ENCODE measurements at places on chromosomes 16 and 17.

- no peak for DNase-seq
Measured at GRCh38 chr17:67245694-67246402, 852 bp upstream of the HELZ start.

DNA sequence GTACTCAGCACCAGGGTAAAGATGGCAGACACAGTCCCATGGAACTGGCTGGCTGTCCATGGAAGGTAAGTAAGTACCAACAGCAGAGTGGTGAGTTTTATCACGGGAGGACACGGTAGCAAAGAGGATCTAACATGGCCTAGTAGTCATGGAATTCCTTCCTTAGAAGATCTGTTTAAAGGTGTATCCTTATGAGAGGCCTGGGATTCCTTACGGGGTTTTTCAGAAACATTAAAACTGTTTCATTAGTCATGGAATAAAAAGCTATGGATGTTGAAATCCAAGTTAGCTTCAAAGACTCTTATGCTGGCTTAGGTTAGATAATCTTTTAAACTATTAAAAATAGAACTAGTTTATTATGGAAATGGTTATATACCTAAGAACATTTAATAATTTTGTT lies 7.4 kb downstream of the FTO start:
- DNase-seq: no peak

GRCh38 chr17:64551461-64551860 lies 44.7 kb downstream of the CEP95 start:
- no peak for DNase-seq

GRCh38 chr17:74282587-74283370 lies 8.7 kb downstream of the DNAI2 start:
- DNase-seq: no peak

DNA sequence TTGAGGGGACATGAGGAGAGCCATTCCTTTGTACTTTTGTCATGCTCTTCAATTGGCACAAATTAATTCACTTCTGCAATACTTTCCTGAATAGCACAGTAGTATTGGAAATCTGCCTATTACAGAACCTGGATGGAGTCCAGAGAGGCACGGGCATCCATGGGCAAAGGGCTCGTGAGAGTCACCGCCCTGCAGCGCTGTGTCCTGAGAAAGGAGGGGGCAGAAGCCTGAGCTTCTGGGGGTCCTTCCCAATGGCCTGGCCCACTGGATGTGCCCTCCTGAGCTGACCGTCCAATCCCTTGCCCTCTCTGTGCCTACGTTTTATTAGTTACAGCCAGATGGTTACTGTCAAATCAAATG lies 3.5 kb downstream of the G6PC1 start:
- DNase-seq: no peak

DNA sequence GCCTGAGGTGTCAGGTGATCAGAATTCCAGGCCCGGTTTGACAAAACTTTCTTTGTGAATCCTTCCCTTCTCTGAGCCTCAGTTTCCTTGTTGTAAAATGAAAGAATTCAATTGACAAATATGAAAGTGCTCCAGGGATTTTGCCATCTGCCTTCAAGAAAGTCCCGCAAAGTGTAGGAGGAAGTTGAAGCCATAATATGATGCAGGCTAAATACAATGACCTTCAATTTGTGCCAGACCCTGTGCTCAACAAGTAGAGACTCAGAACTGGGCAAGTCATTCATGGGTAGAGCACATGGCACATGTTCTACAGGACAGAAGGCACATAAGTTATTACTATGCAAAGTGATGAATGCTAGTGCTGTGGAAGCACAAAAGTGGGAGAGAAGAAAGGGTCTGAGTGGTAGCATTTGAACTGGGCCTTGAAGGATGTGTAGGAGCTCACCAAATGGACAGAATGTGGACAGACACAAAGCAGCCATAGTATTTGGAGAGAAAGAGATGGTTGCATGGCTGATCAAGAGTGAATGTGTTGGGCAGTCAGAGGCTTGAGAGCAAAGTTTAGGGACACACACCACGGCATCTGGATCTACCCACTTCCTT lies 2.4 kb upstream of the SCIMP start:
- no peak for DNase-seq

- no peak for DNase-seq
Measured at GRCh38 chr17:60327134-60327900, 64.6 kb downstream of the USP32 start.

DNA sequence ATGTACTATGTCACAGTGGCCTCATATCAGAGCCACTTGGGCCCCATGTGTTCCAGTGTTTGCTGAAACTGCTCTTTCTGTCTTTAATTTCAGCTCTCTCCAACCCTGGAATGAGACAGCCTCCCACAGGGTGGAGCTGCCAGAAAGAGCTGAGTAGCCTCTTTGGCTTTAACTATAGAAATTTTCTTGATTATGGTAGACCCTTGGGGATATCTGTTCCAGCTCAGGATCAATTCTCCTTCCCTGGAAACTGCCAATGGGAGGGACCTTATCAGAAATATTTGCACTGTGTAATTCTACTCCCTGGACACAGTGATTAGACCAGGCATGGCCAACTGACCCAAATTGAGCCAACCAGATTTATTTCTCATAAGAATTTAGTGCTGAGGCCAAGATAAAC lies 39.0 kb upstream of the KDM8 start:
- DNase-seq: no peak

DNA sequence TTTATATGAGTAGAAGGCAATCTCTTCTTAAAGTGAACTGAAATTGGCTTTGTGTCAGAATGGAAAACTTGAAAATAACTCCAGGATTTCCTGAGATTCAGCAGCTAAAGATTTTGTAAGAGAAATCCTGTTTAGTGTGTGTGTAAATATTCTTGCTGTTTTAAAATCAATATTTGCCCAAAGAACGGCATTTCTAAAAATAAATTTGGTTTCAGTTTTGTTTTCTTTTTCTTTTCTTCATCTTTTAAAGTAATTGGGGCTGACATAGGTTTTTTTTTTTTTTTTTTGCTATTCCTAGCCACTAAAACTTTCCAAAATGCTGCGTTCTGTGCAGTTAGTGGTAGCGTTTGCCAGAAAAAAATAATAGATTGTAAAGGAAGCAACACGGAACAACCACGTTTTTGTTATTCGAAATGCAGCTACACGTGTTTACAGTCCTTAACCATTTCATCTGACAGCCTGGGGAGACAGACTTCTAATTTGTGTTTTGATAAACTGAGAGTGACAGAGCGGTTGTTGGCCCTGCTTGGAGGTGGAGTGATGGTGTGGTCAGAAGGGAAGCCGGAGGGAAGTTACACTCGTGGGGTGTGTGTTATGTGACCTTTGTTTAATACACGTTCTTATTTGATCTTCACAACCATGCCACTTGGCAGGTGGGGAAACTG lies 21.6 kb upstream of the SMPD3 start:
- DNase-seq: no peak

- no peak for DNase-seq
Measured at GRCh38 chr17:2412561-2413021, 11.7 kb upstream of the MNT start.

- DNase-seq: no peak
Measured at GRCh38 chr17:79633154-79633553, 22.3 kb upstream of the RBFOX3 start.

DNA sequence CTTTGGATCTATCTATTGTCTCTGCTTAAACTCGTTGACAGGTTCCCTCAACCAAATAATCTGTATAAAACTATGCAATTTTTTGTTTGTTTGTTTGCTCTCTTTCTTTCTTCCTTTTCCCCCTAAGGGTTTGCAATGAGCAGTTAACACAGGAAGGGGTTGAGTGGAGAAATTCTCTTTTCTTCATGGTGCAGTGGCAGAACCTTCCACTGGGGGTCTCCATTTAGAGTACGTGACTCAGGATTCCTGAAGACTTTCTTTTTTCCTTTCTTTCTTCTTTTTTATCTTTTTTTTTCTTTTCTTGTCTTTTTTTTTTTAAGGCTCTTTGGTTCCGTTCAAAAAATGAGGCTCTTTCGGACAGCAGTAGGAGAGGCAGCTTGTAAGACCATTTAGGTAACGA lies 19.5 kb upstream of the RBFOX1 start:
- no peak for DNase-seq

- no peak for DNase-seq
Measured at GRCh38 chr16:73064212-73064993, 16.5 kb upstream of the ZFHX3 start.

GRCh38 chr17:65634533-65634932 lies 73.1 kb upstream of the AXIN2 start:
- no peak for DNase-seq

GRCh38 chr17:12789481-12790248 lies at the start of gene ARHGAP44:
ARHGAP44 (plus strand) TSS chr17:12789498; CDS start chr17:12789839, 341 bp downstream.
- no peak for DNase-seq

GRCh38 chr16:89730610-89731234 lies 9.4 kb downstream of the ZNF276 start:
- no peak for DNase-seq

GRCh38 chr17:80163336-80163735 lies 6.5 kb upstream of the CARD14 start:
- no peak for DNase-seq

GRCh38 chr17:51032850-51033249 lies 87.8 kb downstream of the SPAG9 start:
- no peak for DNase-seq

GRCh38 chr17:74446551-74447500 lies 14.9 kb downstream of the GPRC5C start:
- no peak for DNase-seq

- DNase-seq: no peak
Measured at GRCh38 chr17:82582213-82582612, 62.7 kb downstream of the FOXK2 start.

- DNase-seq: no peak
Measured at GRCh38 chr17:40105861-40106759, 5.7 kb upstream of the NR1D1 start.

- no peak for DNase-seq
Measured at GRCh38 chr17:59907467-59907866, 14.5 kb downstream of the RPS6KB1 start.

DNA sequence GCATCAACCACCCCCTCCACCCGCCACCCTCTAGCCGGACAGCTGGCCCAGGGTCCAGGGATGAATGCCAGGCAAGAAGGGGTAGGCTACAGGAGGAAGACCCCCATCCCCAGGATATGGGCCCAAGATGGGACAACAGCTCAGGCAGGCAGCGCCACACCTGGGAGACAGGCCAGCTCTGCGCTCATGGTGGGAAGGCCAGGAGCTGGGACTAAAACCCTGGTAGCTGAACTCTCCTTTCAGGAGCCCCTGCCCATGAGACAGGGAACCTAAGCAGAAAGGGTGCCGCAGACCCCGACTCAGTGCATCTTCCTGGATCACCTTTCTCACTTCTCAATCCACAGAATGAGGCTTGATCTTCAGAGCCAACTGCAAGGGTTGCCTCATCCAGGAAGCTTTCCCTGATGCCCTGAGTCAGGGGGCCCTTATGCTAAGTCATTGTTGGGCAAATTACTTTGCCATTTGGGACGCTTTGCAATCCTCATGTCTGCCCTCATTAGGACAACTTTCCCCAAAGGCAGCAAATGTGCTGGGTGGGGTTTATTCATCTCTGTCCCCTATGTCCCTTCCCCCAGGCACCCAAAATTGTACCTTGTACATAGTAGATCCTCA lies 9.0 kb downstream of the ZDHHC1 start:
- no peak for DNase-seq

DNA sequence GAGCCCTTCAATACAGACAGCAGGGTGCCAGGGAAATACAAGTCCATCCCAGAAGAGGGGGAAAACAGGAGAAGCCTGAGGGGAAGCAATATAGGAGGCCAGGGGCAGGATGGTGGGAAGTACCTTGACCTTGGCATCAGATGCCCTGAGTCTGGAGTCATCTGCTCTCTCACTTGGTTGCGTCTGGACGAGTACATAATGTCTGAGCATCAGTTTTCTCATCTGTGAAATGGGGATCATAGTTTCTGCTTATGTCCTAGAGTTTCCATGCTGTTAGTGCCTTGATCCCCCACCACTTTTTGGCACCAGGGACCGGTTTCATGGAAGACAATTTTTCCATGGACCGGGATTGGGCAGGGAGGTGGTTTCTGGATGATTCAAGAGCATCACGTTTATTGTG lies 2.3 kb downstream of the STAT5A start:
- DNase-seq: no peak

DNA sequence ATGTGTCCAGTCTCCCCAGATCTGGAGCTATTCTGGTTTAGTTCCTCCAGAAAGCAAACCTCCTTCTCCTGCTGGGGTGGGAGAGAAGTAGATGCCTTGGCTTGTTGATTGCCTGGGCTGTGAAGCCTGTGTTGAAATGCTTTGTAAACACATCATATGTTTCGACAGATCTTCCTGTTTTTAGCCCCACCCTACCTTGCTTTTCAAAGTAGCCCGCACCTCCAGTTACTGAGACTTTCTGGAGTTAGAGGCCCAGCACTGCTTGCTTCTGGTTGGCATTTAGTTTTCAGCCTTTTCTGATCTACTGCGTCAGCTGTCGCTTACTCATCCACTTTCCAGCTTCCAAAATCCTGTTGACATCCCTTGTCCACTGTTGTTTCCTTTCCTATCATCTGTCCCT lies 17.9 kb upstream of the NDEL1 start:
- no peak for DNase-seq

DNA sequence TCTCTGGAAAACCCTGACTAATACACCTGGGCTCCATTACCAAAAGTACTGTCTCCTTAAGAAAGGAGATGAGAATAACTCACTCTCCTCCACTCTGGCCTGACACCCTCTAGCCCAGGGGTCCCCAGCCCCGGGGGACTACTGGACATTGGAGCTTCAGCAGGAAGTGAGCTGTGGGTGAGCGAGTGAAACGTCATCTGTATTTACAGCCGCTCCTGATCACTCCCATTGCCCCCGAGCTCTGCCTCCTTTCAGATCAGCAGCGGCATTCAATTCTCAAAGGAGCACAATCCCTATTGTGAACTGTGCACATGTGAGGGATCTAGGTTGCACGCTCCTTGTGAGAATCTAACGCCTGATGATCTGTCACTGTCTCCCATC lies 126.3 kb upstream of the TNRC6C start:
- no peak for DNase-seq

DNA sequence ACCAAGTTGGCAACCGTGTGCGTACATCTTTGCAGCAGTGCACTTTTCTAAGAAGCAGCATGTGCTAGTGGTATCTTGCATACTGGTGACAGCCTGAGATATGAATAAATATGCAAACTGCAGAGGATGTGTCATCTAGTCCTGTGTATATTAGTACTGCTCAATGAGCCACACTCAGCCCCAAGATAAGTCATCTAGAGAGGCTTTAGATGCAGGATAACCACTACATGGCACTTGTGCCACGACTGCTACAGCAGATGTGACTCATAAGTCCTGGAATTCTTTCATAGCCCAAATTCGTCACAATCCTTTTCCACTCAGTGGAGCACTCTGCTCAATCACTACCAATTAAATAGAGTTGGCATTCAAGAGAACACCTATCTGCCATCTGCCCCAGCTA lies 171.5 kb downstream of the AXIN2 start:
- no peak for DNase-seq
